Stimulated activated CD4-positive, alpha-beta T cell treated with anti-CD3 and anti-CD28 coated beads, TNF-alpha, amount 100 ng/mL, for 4 hours (primary cell): ENCODE measurements at places on chromosomes 7 and 10.

- no peak for DNase-seq
These were observed 616.1 kb downstream of the LRMDA start for GRCh38 chr10:76047521-76047920.

- no peak for DNase-seq
These were observed 49.8 kb downstream of the ZNF239 start for GRCh38 chr10:43524434-43525247.

DNA sequence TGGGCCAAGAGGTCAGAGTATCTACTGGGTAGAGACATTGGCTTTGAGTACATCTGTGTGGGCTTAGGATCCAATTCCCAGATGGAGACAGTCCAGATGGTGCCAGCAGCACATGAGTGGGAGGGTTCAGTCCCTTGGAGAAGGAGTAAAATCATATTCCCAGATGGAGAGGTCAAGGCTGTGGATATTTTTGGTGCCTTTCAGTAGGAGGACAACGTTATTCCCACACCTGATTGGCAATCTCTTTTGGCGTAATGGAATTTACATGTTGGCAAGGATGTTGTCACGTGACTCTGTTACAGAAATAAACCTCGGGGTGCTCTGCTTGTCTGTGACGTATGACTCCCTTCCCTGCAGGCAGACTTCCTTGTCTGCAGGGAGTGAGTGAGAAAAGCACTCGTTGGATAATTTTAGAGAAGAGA lies 27.6 kb downstream of the NPS start:
- DNase-seq: no peak

- no peak for DNase-seq
These were observed 15.7 kb upstream of the CBLL1 start for GRCh38 chr7:107728276-107728675.

DNA sequence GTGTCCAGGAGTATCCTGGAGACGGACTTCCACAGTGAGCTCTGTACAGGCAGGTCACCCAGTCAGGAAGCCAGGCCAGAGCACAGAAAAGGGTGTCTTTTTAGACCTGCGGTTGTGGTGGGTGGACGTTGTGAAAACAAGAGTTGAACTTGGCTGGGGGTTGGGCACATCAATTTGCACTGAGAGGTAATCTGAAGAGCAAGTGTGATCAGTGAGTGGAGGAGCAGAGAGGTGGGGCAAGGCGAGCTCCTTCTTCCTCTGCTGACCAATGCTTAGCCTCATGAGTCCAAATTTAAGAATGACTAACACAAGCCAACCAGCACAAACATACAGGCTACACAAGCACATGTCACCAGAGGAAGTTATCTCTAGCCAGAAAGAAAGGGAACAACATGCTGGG lies 310.8 kb downstream of the TCERG1L start:
- DNase-seq: no peak

DNA sequence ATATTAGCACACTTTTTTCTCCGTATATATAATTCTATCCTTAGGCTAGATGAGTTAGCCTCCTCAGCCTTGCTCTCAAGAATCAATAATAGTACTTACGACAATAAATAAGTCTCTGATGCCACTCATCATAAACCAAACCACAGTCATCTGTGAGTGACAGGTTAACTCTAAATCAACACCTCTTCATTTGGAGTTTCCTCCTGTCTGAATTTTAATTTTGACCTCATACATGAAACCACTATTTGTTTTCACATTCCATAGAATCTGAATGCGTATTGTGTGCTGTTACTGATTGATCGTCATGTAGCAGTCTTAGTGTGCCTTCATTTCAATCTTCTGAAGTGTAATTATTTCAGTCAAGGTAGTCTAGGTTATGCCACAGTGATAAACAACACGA lies 85.8 kb downstream of the HGF start:
- no peak for DNase-seq

DNA sequence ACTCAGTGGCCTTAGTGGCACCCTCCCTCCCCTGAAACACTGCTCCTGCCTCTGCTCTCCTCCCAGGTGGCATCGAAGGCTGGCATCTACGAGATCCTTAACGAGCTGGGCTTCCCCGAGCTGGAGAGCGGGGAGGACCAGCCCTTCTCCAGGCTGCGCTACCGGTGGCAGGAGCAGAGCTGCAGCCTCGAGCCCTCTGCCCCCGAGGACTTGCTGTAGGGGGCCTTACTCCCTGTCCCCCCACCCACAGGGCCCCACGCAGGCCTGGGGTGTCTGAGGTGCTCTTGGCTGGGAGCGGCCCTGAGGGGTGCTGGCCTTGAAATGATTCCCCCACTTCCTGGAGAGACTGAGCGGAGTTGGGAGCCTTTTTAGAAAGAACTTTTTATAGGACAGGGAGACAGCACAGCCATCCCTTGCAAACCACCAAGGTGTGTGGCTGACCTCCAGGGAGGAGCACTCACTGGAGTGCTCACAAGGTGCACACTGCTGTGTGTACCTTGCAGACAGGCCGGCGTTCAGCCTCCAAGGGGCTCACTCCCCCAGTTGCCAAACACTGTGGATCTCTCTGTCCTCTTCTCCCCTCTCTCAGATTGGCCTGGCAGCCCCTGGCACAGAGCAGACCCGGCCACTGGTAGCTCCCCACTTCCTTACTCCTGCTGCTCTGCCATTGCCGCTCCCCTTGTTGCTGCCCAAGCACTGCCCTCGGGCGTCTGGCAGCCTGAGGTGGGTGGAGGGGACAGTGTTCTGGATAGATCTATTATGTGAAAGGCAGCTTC lies 35.8 kb downstream of the PRF1 start:
- DNase-seq: no peak

- no peak for DNase-seq
These were observed 138.7 kb downstream of the MAPK8 start for GRCh38 chr10:48444861-48445841.

GRCh38 chr7:36600869-36601530 lies 123.3 kb downstream of the AOAH start:
- no peak for DNase-seq

- DNase-seq: no peak
These were observed 97.4 kb upstream of the PDCD4 start for GRCh38 chr10:110774069-110775019.

DNA sequence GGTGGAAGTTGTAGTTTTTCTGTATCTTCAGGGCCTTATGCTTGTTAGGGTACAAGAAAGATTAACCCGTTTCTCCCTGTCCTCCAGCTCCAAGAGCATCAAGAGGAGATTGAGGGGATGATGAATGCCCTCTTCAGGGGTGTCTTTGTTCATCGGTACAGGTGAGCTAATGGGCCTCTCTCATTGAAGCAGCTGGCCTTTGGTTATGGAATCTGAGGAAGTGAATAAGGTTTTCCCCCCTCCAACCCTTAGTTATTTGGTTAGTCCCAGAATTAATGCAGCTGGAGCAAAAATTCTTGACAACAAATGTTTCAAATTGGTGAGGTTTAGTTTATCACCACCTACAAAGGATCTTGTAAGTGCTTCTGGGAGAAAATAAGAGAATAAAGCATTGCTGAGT lies 17.5 kb downstream of the STAG3 start:
- DNase-seq: no peak

- DNase-seq: no peak
These were observed 62.7 kb downstream of the VTI1A start for GRCh38 chr10:112509558-112510291.

DNA sequence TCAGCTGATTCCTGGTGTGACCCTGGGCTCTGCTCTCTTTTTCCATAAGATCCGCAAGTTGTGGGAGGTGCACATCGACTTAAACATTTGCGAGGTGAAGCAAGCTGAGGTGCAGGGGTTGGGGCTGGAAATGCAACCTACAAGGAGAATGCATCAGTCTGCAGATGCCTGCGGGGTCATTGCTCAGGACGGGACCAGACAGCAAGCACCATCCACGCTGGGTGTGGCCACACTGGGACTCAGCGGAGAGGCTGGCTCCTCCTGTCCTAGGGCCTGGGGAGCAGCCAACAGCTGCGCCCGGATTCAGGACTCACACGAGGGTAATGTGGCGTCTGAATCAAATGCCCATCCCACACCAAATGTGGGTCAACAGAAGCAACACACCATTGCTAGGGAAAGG lies 33.8 kb downstream of the STK32C start:
- DNase-seq: no peak

- DNase-seq: no peak
These were observed 87.0 kb downstream of the LARP4B start for GRCh38 chr10:844552-844951.

- DNase-seq: no peak
These were observed 490.8 kb downstream of the TNS3 start for GRCh38 chr7:47091141-47091540.

GRCh38 chr10:58666024-58666423 lies 153.4 kb downstream of the BICC1 start:
- DNase-seq: no peak

DNA sequence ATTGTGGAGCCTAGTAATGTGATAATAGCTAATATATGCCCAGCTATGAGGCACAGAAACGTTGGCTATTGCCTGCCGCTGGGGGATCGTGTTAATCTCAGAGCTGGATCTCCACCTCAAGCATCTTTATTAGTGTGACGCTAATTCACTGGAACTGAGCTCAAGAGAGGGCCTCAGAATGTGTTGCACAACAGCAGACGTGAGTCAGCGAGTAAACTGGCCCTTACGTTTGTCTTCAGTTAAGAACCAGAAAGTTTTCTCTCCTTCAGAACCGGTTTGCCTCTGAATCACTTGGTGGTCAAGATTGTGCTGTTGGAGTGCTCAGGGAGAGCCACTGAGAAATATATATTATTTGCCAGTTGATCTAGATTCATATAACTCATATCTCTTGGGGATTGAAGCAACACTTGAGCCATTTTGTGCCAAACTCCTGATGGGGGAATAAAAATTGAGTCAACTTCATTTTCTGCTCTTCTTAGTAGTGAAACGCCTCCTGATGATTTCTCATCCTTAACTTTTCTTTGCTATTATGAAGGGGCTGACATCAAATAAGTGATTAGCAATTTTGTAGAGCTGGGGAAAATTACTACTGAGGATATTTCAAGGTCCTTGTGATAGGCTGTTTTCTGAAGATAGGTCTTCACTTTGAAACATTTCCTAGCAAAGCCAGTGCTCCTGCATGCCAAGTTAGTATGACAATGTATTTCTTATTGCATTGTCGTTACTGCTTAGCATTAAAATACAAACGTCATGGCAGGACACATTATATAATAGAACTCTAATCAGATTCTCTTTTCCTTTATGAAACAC lies 22.3 kb downstream of the BZW2 start:
- no peak for DNase-seq

DNA sequence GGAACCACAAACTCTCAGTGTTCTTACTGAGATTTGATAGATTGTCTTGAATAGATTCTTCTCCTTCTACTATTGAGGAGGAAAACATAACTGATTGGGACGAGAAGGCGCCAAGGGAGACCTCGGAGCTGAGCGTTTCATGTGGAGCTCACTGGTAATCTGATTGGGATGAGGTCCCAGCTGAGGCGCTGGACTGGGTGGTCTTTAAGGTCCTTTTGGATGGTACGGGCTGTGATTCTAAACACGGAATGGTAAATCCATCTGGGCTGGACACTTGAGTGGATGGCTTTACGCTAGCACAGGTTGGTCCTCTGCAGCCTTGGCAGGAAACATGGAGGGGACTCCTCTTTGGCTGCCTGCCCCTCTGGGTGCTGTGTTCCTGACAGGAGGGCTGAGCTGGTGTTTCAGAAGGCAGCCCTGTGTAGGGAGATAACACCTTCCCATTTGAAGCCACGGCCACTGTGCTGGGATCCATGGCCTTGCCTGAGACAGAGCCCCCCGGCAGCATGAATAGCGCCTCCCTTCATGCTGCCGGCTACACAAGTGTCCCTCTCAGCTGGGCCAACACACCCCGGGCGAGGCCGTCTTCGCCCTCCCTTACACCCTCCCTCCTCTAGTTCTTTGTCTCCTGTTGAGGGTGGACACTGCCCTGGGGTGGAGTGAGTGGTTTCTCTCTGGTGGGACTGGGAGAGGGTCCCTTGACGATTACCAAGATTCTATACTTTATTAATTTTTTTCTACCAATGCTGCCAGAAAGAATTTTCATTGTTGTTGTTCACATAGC lies 203.2 kb upstream of the SHH start:
- no peak for DNase-seq

- no peak for DNase-seq
These were observed 4.3 kb upstream of the TECTB start for GRCh38 chr10:112278871-112279270.

- DNase-seq: no peak
These were observed 71.5 kb downstream of the ZMIZ1 start for GRCh38 chr10:79140085-79140793.

- no peak for DNase-seq
These were observed 23.4 kb downstream of the ADRA2A start for GRCh38 chr10:111100198-111100597.

GRCh38 chr7:101330011-101330484 lies 8.4 kb upstream of the IFT22 start:
- no peak for DNase-seq

DNA sequence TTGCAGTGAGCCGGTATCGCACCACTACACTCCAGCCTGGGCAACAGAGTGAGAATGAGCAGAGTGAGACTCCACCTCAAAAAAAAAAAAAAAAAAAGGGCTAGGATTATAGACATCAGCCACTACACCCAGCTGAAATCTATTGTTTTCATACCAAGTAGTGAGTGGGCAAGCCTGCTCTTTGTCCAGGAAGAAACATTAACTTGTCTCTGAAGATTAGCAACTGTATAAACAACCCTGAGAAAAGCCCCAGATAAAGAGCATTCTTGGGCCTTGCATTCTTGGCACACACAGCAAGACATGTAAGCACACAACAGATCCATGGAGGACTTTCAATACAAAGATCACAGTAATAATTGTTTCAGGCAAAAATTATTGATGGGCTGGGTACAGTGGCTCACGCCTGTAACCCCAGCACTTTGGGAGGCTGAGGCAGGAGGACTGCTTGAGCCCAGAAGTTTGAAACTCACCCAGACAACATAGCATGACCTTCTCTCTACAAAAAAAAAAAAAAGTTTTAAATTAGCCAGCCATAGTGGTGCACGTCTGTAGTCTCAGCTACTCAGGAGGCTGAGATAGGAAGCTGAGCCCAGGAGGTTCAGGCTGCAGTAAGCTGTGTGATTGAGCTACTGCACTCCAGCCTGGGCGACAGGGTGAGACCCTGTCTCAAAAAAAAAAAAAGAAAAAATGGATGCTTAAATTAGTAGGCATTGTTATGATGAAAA lies 4.4 kb downstream of the PSPH start:
- no peak for DNase-seq

DNA sequence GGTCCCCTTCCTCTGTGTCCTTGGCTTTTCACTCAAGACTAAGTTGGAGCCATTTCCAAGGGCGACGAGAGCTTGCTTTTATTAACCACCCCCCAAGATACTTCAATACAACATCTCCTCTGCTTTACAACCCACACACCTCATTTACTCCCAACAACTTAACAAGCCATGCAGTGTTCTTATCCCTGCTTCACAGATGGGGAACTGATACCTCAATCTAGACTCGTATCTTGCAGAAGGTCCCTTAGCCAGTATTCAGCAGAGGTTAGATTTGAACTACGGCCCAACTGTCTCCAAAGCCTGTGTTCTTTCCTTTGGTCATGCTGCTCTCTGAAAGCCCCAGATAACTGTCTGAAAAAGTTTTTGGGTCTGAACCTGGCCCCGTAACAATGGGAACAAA lies 444.8 kb downstream of the GRID1 start:
- DNase-seq: no peak
